Activated T-helper 1 cell treated with anti-CD3 and anti-CD28 coated beads, Interleukin-2, amount 50 U/mL, for 16 hours (primary cell): ENCODE measurements at places on chromosomes 16 and 17.

GRCh38 chr17:32323811-32324491, 18.0 kb downstream of the C17orf75 start:
- no peak for DNase-seq

- no peak for DNase-seq
Measured at GRCh38 chr17:2904135-2904534, 107.9 kb downstream of the RAP1GAP2 start.

DNA sequence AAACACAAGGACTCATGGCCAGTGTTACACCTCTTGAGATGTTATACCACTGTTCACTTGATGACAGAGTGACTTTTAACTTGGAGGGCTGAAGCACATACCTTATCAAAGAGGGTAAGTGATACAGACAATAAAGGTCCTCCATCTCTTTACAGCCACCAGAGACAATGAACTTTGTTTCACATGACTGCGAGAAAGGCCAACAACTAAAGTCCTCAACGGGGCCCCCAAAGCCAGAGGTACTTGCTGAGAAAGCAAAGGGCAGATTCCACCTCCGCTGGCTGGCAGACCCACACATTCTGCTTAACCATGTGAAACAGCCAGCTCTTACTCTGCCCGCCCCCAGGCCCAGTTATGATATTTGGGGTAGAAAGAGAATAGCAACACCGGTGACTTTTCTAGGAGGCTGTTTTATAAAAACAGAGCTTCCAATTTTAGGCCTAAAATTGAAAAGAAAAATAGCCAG, 21.4 kb downstream of the DCUN1D3 start:
- no peak for DNase-seq

DNA sequence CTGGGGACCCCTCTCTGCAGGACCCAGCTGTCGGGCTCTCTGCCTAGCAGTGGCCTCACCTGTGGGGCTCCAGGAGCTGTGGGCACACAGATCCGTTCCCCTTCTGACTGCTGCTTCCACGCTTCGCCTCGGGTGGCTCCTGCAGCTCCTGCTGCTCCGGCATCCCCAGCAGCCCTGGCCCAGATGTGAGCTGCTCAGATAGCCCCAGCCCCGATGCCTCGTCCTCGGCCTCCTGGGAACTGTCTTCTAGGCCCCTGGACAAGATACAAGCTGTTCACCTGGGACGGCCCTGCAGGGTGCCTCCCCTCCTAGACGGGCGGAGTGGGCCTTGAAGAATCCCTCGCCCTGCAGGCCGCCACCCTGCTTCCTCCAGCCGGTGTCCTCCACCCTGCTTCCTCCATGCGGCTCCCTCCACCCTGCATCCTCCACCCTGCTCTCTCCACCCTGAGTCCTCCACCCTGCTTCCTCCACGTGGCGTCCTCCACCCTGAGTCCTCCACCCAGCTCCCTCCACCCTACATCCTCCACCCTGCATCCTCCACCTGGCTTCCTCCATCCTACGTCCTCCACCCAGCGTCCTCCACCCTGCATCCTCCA, 11.0 kb downstream of the EMC6 start:
- no peak for DNase-seq

DNA sequence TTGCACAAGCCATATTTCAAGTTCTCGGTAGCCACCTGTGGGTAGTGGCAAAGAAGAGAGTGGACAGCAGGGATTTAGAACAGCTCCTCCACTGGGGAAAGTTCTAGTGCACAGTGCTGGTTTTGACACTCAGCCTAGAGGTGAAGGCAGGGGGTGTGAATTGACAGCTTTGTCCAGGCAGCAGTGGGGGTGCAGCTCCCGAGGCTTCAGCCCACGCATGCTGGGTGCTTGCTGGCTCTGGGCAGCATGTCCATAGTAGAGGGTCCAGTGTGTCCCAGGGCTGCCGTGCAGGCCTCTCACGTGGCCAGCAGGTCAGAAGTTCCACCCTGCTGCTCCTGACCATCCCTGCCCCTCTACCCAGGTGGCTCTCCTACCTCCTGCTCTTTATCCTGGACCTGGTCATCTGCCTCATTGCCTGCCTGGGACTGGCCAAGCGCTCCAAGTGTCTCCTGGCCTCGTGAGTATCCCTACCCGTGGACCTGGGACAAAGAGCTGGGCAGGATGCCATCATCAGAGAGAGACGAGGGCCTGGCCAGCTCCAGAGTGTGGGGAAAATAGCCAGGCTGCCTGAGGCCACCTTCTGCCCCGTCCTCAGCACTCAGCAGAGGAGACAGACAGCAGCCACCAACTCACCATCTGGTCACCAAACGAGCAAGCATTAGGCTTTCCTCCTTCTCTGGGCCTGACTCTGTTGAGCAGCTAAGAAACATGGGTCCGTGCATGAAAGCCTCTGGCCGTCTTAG, 29.8 kb downstream of the TTYH2 start:
- no peak for DNase-seq

- no peak for DNase-seq
Measured at GRCh38 chr16:4839942-4840341, 7.1 kb downstream of the GLYR1 start.

GRCh38 chr16:28915181-28915580, 9.9 kb downstream of the RABEP2 start:
- no peak for DNase-seq

DNA sequence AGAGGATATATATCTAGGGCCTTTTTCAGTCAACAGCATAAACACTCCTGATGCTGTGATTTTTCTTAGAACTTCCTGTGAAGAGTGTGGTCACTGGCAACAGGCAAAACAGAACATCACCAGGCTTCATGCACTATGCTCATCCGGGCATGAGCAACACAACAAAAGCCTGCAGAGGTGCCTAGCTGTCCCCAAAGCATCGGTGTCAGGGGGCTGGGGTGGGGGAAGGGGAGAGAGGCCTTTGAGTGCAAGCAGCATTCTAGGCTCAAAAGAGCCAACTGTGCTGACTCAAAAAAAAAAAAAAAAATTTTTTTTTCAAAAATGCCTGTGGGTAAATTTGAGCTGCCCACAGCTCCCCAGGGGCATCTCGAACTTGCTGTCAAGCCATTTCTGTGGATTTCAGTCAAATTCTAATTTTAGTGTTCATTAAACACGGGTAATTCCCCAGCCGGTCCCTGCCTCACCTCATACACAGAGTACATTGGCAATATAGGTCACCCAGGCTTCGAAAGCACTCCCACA, 194.6 kb upstream of the DYNLRB2 start:
- DNase-seq = no peak

GRCh38 chr16:24976971-24977677, 38.0 kb downstream of the ARHGAP17 start:
- no peak for DNase-seq

DNA sequence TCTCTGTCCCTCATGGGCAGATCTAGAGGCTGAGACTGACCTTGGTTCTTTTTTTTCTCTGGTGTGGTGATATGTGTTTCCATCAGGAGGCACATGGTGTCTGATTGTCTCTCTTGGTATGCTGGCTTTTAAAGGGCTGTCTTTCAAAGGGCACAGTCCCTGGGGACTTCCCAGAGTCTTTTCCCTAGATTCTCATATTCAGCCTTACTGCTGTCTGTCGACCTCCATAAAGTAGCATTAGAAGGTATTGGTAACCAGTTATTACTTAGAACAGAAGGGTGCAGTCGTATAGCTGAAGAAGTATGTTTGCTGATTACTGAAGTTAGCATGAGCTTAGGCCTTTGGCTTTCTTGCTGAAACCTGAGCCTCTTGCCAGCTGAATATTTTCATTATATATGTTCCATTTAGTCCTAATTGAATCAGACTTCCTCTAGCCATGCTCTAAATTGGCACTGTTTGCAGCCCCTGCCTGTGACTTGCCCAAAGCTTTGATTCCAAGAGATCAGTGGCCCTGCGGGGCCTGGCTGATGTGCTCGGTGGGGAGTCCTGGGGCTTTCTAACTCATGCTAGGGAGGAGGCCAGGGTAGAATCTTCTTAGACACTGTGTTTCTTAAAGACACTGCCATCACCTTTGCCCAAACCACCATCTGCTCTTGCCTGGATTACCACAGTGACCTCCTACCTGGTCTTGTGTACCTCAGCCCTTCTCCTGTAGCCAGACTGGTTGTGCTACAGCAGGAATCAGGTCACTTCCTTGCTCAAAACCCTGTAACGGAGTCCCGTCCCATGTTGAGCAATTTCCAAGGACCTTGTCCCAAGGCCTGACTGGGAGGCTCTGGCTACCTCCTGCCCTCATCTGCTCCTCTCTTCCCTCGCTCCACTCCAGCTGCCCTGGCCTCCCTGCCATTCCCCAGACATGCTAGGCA, 71.5 kb downstream of the WWP2 start:
- no peak for DNase-seq

DNA sequence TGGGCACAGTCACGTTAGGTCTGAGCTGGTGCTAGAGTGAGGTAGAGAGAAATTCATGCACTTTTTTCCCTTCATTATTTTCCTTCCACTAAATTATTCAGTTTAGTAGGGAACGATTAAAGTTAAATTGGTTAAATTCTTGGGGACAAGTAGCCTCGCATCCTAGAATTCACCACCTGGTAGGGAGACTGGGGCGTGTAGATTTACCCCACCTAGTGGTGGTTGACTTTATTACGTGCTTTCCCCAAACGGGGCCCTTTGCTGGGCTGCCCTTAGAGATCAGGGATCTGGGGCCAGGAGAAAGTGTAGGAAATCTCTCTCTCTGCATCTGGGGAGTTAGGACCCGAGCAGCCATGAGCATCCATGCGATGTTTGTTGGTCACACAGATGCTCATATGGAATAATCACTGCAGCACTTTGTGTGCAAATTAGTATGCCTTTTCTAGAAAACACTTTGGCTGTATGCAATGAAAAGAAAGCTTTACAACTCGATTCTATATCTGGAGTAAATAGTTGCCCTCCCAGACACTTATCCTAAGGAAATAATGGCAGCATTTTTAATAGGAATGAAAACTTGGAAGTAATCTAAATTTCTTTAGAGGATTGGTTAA, 107.0 kb downstream of the PLCG2 start:
- DNase-seq = no peak

DNA sequence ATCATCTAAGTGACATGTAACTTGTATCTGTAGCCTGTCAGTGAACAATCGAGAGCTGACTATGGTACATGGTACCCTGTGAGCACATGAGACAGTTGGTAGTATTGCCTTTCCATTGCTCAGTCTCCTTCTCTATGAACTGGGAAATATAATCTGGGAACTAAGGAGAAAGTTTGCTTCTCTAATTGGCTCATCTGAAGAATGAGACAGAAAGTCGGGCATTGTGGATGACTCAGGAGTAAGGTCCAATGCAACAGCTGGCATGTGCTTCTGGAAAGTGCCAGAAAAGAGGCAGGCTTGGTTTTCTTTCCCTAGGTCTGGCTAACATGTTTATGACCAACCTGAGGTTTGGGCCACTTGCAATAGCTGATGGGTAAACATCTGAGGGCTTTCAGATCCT, 51.9 kb downstream of the ZZEF1 start:
- DNase-seq = no peak

DNA sequence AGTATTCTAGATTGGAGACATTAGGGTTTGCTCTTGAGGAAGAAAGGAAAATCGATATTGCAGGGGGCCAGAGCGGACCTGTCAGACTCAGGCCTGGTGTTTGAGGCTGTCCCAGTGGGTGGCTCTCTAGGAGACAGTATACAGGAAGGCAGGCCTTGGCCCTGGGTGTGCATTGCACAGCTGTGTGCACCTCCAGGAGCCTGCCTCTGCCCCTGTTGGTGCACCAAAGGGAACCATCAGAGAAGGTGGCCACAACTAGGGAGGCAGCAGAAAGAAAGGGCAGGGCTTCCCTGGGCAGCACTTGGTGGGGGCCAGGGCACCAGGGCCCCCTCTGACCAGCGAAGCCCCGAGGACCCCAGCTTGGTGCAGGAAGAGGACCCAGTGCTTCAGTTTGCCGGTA, 188.0 kb downstream of the NTN1 start:
- DNase-seq = no peak

- no peak for DNase-seq
Measured at GRCh38 chr17:82463391-82463790, 4.8 kb downstream of the NARF start.

GRCh38 chr16:83305092-83305491, 502.7 kb upstream of the HSBP1 start:
- no peak for DNase-seq

DNA sequence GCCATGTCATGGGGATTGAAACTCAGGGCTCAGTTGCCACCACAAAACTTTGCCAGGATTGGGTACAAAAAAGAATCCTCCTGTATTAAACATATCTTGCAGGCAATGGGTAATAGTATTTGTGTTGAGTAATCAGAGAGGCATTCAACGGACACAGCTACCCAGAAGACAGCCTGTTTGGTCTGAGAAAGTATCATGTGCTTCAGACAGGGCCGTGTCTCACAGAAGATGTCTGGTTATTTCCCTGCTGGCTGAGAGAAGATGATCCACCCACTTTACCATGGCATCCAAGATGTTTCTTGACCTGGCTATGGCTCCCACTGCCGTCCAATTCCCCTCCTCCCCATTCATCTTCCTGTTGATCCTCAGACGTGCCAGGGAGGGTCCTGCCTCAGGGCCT, 304.3 kb upstream of the XYLT1 start:
- DNase-seq = no peak

GRCh38 chr17:19510903-19511302, 22.8 kb upstream of the SLC47A1 start:
- DNase-seq = no peak

GRCh38 chr17:49969795-49970389, 902 bp downstream of the DLX4 start:
- no peak for DNase-seq

- DNase-seq = no peak
Measured at GRCh38 chr16:17321824-17322223, 148.9 kb downstream of the XYLT1 start.

- no peak for DNase-seq
Measured at GRCh38 chr17:19342611-19343255, 19.8 kb downstream of the B9D1 start.

- no peak for DNase-seq
Measured at GRCh38 chr17:80872001-80872500, 119.6 kb upstream of the CHMP6 start.
